ENCODE measurements at places on chromosomes 2 and 18. TPM values are rescaled to one million over a fixed set of nuclear protein-coding genes. Genes with fewer than 3 reads are reported as not detected.

The TSHZ1 gene
- 15.0 TPM for total RNA-seq

The NEU2 gene
- not detected for total RNA-seq

The CAD gene
- total RNA-seq: 69.8 TPM

The FBLN7 gene
- total RNA-seq: 2.4 TPM

The CYRIA gene
- total RNA-seq: 33.7 TPM

The IL18R1 gene
- total RNA-seq: 1.4 TPM

The REG3G gene
- not detected for total RNA-seq

The CYP27A1 gene
- total RNA-seq: 8.6 TPM

The SNED1 gene
- 23.4 TPM for total RNA-seq

The MOB1A gene
- total RNA-seq: 121 TPM

The ADD2 gene
- 13.3 TPM for total RNA-seq

The FAM237A gene
- total RNA-seq: not detected

The BOLL gene
- total RNA-seq: not detected

The CNTNAP5 gene
- not detected for total RNA-seq

The KCNIP3 gene
- total RNA-seq: 0.51 TPM

The AOX1 gene
- 2.4 TPM for total RNA-seq

The IL1A gene
- total RNA-seq: under 0.01 TPM
